ENCODE measurements at places on chromosomes 6 and 20.
A peak's percentile ranks its signal among the peaks of the same experiment; 100 is the strongest.

DNA sequence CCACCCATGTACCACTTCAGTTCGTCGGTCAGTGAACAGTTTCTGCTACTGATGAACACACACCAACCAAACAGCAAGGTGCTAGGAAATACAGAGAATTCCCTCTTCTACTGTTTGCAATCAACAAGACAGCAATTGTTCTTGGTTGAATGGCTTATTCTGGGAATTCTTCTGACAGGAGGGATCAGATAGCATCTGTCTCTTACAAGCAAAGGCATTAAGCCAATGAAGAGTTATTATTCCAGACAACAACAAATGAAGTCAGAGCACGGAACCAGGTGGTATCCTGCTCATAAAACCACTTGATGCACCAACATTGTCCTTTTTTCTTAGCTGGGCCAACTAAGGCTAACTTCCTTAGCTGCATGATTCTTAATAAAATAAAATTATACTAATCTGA is 37.8 kb downstream of the PTPRK start:
- DNase-seq = no peak

GRCh38 chr20:32344835-32345506 is 13.2 kb upstream of the ASXL1 start:
- DNase-seq = no peak

GRCh38 chr6:56244089-56244488 is 3.3 kb downstream of the COL21A1 start:
- DNase-seq = no peak

- DNase-seq = no peak
Observed at GRCh38 chr20:61661583-61661982, 404.1 kb downstream of the TAF4 start.

- DNase-seq = peak; percentile 92
Observed at GRCh38 chr6:43053545-43054205, at the start of gene CUL7. CUL7 (minus strand) TSS chr6:43053851; CDS start chr6:43052788, 1,063 bp downstream.

Data from activated naive CD4-positive, alpha-beta T cell treated with Interleukin-2 at 50 U/mL for 16 hours (primary cell).